Bladder microvascular endothelial cell (primary cell): ENCODE measurements at places on chromosomes 12 and 14. TPM values are rescaled to one million over a fixed set of nuclear protein-coding genes. Genes with fewer than 3 reads are reported as not detected.

The IAPP gene
- total RNA-seq, result not detected in 2 replicates

The JDP2 gene
- 3.7 and 10.4 TPM in 2 replicates for total RNA-seq

The NEMF gene
- total RNA-seq, result 34.2 and 125 TPM in 2 replicates

The UBR7 gene
- total RNA-seq, result 41.4 and 58.7 TPM in 2 replicates

The PRR4 gene
- total RNA-seq, result 0.16 and 1.0 TPM in 2 replicates

The RNF41 gene
- 68.5 and 138 TPM in 2 replicates for total RNA-seq

The SLCO1B1 gene
- total RNA-seq, result not detected in 2 replicates

The BICDL1 gene
- 0.13 TPM in 1 of 2 replicates, not detected in the other for total RNA-seq

The USP44 gene
- 0.81 and 4.6 TPM in 2 replicates for total RNA-seq

The PPP1R1A gene
- not detected in 2 replicates for total RNA-seq

The TSPAN8 gene
- total RNA-seq, result 0.16 TPM in 1 of 2 replicates, not detected in the other

The RNASE7 gene
- not detected in 2 replicates for total RNA-seq

The EML1 gene
- total RNA-seq, result 33.8 and 36.6 TPM in 2 replicates

The CCDC197 gene
- not detected in 2 replicates for total RNA-seq

The MANSC4 gene
- total RNA-seq, result not detected in 2 replicates

The ADAM20 gene
- 0.16 and 2.4 TPM in 2 replicates for total RNA-seq

The PTPN6 gene
- 0.97 and 3.2 TPM in 2 replicates for total RNA-seq
